Activated CD8-positive, alpha-beta memory T cell treated with anti-CD3 and anti-CD28 coated beads for 1 hour (primary cell): ENCODE measurements at places on chromosomes 11 and 22.

DNA sequence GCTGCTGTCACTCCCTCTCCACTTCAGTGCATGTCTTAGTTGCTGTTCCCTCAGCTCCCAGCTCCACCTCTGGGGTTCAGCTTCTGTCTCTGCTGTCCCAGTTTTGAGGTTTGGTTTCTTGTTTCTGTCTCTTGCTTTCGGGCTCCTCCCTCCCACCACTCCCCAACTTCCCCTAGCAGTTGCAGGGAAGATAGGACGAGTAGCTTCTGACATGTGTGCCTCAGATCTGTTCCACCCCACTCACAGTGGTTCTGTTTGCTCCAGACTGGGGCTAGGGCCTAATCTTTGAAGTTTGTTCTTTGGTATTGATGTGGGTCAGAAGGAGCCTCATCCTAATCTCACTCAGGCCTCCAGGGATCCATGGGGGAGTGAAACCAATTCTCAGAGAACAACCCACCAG, 2.6 kb upstream of the RRM1 start:
- DNase-seq = no peak

- DNase-seq = no peak
Observed at GRCh38 chr11:21113876-21114275, 444.5 kb downstream of the NELL1 start.

- no peak for DNase-seq
Observed at GRCh38 chr11:55658031-55658573, 3.9 kb upstream of the OR4C6 start.

- no peak for DNase-seq
Observed at GRCh38 chr11:46686886-46687795, 13.3 kb downstream of the ARHGAP1 start.

DNA sequence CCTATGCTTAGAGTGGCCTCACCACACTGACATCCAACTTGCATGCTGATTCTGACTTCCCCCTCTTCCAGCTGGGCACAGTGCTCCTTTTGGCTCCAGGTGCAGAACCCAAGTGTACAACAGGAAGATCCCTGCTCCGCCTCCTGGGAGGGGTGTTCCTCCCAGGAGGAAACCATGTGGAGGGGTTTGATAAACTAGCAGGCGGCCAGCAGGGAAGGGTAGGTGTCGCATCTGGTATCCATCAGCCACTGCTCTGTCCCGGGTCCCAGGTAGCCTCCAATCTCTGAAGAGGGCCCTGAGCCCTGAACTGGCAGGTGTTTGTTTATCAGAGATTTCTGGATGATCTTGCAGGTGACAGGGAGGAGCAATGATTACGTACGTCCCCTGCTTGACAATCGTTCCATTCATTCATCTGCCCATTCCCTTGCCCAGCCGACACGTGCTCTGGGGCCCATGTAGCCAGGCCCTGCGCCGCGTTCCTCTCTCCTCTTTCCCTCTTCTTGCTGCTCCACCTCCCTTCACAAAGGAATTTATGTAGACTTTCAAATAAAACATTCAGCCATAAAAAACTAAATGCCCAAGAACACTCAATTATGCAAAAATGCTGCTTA, 41.2 kb upstream of the MICAL2 start:
- no peak for DNase-seq

DNA sequence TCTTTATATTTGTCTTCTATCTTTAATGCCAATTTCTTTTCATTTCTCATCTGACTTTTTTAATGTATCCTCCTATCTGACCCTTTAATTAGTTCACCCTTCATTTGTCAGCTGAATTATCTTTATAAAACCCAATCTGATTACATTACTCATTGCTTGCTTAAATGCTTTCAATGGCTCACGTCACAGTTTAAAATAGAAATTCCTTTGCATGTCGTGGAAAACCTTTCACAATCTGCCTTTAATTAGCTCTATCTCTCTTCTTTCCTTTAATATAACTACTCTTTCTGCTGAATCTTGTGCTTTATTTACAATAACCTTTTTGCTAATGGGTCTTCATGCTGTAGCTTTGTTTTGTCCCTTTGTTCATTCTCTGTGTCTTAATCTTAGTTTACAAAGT, 125.7 kb downstream of the DYNC2H1 start:
- no peak for DNase-seq

- DNase-seq = no peak
Observed at GRCh38 chr11:16793511-16793910, 55.1 kb downstream of the C11orf58 start.

GRCh38 chr11:15062599-15062998, 10.8 kb upstream of the CALCB start:
- no peak for DNase-seq

GRCh38 chr22:22935056-22935545, 47.5 kb downstream of the IGLL5 start:
- DNase-seq = no peak

GRCh38 chr11:86138958-86139357, 70.1 kb upstream of the PICALM start:
- no peak for DNase-seq

GRCh38 chr11:119307219-119307618, 9.7 kb downstream of the MCAM start:
- DNase-seq = no peak

DNA sequence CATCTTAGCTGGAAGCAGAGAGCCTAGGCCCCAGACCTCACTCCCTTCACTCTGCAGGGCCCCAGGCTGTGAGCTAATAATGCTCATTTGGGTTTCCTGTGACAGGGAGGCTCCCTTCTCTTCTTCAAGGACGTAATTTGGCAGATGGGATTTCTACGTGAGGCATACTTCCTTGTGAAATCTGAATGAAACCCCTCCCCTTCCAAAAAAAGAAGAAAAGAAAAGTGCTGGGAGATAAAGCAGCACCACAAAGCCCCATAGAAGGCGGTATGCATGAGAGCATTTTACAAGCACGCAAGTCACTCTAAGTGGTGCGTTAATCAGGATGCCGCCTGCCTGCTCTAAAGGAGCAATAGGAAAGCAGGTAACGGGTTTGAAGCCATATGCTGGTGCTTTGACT, 5.7 kb downstream of the P2RX3 start:
- no peak for DNase-seq

- DNase-seq = no peak
Observed at GRCh38 chr11:10796191-10796590, 12.5 kb downstream of the EIF4G2 start.

DNA sequence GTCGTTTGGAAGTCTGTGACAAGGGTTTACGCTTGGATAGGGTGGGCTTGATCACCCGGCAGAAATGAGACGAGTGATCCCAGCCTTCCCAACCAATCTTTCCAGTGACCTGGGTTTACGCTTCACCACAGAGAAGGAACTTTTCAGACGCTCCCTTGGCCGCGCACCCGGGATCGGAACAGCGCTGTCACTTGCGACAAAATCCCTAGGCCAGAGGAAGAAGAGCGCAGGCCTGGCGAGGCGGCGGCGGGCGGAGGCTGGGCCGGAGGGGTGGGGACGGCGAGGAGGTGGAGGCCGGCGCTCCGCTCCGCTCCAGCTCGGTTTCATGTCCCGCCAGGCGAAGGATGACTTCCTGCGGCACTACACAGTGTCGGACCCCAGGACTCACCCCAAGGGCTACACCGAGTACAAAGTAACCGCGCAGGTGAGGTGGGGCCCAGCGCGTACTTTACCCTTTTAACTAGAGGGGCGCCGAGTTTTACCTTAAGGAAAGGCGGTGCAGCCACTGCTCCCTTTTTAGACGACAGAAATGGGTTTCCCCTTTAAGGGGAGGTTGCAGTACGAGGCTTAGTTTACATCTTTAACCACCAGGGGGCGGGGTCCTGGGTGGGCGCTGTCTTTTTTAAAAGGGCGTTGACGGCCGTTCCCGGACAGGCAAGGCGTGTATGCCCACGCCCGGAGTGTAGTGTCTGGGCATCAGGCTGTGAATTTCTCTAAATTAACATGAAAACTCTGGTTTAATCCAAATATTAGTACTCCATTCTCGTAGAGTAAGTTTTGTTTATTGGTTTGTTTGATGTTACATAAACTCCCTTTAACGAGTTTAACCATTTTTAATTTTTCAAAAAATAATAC, at the start of gene SNX15:
TSS of gene SNX15 (plus strand) at position 227 of the 855 bp plus-strand sequence. CDS start at position 326, 99 bp downstream.
- DNase-seq = peak; percentile 77

DNA sequence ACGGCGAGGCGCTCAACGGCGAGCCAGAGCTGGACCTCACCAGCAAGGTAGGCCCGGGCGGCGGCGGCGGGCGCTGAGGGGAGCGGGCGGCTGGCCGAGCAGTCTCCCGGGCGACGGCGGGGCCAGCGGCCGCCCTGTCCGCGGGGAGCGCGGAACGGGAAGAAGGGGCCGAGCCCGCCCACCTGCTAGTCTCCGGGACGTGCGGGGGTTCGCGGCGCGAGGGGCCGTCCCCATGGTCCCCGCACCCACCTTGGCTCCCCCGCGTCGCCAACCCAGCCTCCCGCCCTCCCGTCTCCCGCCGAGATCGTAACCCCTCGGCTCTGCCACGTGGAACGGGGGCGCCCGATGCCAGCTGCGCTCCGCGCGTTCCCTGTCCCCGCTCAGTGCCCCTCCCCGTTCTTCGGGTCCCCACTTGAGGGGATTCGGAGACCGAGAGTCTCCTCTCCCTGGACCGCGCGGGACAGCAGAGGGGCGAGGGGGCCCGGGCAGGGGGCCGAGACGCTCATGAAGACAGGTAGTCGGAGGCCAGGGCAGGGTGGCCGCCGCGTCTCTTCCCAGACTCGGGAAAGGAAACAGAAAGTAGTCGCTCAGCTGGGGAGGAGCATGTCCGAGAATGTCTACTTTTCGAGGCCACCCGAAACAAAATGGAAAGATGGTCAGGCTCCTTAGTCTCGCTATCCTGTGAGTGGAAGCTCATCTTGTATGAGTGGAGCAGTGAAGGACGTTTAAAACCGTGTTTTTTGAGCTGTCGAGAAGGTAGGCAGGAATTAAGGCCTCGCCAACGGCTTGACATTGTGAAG, 557 bp downstream of the GTPBP1 start:
- peak; percentile 14 for DNase-seq

DNA sequence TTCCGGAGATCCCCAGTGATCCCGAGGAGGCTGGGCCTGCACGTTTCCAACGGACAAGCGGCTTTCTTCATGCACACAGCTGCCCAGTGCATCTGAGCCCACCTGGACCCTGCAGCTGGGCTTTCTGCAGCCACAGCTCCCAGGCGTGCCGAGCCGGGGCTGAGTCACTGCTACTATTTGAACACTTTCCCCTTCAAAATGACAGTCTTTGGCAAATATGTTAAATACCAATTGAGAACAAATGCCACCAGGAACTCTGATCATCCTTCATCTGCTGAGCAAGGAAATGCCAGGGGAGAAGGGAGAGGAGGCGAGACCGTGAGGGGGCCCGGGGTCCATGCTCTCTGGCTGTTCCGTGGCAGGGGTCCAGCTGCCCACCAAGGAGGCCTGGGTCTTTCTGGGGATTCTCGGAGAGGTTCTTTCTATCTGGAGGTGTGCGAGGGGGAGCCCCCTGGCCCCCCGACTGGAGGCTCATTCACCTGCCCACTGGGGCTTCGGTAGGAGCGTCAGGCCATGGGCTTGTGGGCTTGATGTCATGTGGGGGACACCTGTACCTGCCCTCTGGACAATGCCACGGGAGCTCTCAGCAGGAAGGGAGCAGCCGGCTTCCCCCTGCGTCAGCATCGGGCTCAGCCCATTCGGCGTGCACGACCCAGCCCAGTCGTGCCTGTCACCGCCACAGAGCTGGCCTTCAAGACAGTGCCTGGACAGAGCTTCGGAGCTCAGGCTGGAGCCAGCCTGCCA, 159.6 kb downstream of the CTTN start:
- DNase-seq = no peak

DNA sequence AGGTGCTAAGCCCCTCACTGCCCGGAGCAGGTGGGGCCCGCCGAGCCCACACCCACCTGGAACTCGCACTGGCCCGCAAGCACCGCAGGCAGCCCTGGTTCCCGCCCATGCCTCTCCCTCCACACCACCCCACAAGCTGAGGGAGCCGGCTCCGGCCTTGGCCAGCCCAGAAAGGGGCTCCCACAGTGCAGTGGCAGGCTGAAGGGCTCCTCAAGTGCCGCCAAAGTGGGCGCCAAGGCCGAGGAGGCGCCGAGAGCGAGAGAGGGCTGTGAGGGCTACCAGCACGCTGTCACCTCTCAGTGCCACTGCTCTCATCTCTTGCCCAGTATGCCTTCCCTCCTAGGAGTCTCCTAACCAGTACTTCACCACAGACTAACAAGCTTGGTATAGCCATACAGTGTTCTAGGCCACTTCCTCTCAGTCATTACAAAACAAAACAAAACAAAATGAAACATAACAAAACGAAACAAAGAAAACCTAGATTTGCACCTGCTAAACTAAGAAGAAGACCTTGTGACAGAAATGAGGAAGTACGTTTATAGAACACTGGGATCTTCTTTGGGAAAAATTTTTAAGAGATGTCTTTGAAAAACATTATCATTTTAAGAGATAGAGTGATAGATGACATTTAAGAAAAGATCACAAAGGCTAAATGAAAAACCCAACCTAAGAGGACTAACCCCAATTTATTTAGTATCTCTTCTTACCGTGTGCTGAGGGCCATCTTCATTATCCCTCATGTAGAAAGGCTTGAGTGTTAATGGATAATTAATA, 47.7 kb upstream of the GAB2 start:
- DNase-seq = no peak

- DNase-seq = no peak
Observed at GRCh38 chr11:62108971-62109404, 14.8 kb upstream of the INCENP start.

GRCh38 chr11:1150116-1150515, 7.6 kb upstream of the MUC5AC start:
- DNase-seq = no peak

DNA sequence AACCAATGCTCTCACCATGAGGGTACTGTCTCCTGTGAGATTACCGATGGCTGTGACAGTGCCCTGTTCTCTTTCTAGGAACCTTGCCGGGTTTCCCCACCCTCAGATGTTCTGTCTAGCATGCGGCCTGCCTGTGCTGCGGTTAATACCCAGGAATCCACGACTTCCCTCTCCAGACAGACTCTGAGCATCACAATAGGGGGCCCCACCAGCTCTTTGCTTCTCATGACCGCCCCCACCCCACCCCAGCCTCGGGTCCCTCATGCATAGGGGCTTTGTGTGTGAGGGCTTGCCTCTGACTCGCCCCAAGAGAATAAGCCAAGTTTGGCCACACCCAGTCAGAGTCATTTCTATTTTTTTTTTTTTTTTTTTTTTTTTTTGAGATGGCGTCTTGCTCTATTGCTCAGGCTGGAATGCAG, 10.3 kb downstream of the PARVG start:
- no peak for DNase-seq

- no peak for DNase-seq
Observed at GRCh38 chr22:19143967-19144400, 467 bp downstream of the ESS2 start.

- DNase-seq = no peak
Observed at GRCh38 chr11:33640730-33641371, 59.8 kb downstream of the C11orf91 start.

GRCh38 chr22:24106385-24107381, 74.6 kb upstream of the SUSD2 start:
- no peak for DNase-seq

DNA sequence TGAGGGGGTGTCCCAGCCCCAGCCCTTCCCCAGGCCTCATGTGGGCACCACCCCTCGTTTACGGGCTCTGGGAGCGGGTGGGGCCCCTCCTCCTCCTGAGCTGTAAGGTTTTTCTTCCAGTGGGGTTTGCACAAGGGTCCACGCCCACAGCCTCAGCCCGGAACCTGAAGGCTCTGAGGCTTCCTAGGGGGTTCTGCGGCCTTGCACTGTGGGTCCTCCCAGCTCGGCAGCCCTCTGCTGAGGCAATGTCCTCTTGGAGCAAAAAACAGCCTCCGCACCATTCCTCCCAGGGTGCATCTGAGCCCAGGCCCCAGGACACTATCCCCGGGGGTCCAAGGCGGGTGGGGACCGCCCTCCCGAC, 14.1 kb downstream of the H19 start:
- DNase-seq = no peak

- DNase-seq = no peak
Observed at GRCh38 chr11:78690352-78690987, 115.8 kb upstream of the NARS2 start.
